ENCODE measurements at places on chromosomes 16 and 17.

DNA sequence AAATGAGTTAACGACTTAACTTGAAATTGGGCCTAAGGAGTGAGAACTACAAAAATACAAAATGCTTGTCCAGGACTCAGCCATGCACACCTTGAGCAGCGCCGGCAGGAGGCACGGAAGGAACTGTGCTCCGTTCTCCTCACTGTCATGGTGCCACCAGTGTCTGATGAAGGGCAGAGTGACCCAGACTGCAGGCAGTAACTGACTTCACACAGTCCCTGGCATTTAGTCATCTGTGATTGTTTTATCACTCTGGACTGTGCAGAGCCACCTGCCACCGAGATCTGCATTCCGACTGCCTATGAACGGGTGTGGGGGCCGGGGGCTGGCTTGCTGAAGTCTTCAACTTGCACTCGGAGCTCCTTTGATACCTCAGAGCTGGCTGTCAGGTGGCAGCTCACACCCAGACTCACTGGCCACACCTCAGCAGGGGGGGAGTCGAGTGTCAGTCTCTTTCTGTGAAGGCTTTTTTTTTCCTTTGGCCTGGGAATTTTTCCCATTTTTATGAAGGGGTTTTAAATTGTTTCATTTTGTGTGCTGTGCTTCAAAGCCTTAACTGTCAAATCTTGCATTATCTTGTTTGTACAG lies 20.2 kb upstream of the ENDOV start:
- DNase-seq, result no peak

- DNase-seq, result no peak
These were observed 19.8 kb upstream of the MPRIP start for GRCh38 chr17:17022456-17022855.

GRCh38 chr17:81650951-81651350 lies 5.4 kb downstream of the PDE6G start:
- no peak for DNase-seq

- DNase-seq, result no peak
These were observed 46.6 kb upstream of the KCNJ16 start for GRCh38 chr17:70028397-70028796.

DNA sequence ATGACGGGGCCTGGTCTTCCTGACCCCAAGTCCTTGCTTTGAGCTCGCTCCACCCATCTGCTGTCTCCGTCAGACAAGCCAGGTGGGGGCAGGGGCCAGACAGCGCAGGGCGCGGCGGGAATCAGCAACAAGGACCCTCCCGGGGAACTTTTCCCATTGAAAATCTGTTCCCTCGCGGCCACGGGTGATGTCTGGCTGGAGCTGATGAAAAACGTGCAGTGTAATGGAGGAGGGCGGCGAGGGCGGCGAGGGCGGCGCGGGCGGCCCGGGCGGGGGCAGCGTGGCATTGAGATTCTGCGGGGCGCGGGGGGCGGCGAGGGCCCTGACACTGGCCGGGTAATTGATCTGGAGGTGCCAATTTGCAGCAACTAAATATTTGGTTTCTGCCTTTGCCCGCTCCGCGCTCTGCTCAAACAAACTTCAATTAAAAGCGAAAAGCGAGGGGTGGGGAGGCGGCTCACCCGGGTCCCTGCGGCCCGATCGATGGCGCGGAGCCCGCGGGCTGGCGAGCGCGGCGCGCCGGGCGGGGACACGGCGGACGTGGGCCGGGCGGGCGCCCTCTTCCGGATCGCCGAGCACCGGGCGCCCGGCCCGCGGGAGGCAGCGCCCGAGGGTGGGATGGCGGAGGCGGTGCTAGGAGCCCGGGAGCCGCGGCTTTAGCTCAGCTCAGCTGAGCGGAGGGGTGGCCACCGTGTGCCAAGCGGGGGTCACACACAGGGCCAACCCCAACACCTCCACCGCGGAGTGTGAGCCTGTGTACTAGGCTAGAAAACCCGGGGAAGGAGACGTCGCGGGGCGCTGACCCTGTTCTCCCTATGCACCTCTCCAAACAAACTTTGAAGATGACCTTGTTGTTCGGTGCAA lies 32.4 kb downstream of the DCAKD start:
- DNase-seq, result peak; percentile 34

DNA sequence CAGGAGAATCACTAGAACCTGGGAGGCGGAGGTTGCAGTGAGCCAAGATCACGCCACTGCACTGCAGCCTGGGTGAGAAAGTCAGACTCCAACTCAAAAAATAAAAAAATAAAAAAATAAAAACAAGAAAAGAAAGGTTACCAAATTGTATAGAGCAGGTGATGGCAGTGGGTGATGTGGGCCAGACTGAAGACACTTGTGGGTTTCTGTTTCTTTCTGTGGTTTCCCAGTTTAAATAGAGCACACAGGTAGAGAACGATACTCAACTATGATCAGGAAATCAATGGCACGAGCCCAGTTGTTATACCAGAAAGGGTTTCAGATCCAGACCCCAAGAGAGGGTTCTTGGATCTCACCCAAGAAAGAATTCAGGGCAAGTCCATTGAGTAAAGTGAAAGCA lies 32.6 kb downstream of the NUBP1 start:
- no peak for DNase-seq

DNA sequence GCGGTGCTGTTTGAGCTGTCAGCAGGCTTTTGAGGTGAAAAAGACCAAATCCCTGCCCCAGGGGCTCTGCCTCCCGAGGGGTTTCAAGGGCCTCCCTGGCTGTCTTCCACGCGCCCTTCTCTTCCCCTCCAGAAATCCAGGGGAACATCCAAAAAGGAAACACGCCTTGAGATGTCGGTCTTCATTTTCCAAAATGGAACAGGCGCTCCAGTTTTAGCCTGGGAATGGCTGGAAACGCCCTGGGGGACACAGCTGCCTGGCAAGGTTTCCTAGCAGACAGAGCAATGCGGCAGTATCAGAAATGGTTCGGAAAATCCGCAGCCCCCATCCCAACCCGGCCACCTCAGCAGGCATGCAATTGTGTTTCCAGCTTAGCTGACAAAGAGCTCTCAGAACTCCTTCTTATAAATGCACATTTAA lies 16.6 kb upstream of the LITAF start:
- no peak for DNase-seq

DNA sequence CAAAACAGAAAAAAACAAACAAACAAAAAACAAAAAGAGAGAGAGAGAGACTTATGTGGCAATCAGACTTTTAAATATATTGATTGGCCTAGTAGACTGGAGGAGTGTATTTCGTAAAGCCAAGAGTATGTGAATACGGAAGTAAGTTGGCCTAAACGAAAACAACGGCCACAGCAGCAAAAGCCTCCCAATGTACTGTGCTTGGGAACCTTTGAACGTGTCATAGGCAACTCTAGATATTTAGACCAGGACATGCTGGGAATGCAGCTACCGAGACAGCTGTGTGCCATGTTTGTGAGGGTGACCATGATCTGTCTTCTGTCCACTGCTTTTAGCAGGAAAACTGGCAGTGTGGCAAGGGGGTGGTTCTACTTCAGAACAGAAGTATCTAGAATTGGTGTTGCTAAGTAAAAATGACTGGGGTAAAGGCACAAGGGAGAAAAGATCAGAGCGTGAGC lies 7.4 kb downstream of the MAF start:
- no peak for DNase-seq

DNA sequence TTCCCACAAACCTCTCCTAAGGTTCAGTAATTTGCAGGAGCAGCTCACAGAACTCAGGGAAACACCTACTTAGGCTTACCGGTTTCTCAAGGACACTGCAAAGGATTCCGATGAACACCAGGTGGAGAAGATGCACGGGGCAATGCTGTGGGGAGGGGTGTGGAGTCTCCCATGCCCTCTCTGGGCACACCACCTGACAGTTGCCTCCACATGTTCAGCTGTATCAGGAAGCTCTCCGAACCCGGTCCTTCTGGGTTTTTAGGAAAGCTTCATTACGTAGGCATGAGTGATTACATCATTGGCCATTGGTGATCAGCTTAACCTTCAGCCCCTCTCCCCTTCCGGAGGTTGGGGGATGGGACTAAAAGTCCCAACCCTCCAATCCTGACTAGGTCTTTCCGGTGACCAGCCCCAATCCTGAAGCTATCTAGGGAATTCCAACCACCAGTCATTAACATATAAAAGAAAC lies 21.6 kb downstream of the C17orf58 start:
- DNase-seq, result no peak

DNA sequence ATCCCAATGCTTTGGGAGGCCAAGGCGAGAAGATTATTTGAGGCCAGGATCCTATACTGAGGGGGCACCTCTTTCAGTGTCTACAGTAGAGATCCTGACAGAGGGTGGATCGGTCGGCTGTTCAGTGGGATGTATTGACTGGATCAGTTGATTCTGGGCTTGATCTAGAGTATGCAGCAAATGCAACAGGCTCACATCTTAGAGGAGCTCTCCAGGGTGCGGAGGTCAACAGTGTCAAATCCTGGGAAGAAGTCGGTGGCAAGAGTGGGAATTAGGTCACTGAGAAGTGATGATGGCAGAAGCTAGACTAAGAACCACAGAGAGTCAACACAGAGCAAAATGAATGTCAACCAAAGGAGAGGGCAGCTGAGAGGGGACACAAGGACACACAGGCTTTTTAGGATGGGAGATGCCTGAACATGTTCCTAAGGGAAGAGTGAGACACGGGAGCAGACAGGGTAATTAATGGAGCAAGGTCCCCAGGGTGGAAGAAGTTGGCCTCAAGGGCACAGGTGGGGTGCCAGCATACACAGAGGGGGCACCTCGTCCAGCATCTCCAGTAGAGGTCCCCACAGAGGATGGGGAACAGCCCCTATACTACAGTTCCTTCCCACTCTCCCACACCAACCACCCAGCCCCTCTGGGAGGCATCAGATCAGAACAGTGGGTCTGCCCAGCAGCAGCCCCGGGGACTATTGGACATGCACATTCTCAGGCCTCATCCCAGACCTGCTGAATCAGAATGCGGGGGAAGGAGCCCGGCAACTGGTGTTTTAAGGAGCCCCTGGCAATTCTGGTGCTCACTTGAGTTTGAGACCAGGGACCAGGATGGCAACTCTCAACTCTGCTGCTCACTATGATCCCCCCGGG lies 10.0 kb upstream of the CYTH1 start:
- no peak for DNase-seq

DNA sequence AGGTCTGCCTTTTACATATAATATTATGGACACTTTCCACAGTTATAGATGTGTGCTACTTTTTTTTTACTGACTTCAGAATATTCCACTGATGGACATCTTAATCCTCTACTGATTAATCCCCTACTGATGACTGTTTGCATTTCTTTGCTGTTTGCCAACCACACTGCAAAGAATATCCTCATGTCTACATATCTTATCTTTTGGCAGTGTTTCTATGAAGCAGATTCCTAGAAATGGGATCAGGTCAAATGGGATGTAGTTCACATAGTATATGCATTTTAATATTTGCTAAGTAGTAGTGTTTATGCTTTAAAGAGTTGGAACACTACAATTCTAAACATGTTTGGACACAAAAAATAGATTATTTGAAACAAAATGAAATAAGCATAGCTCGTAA lies 3.2 kb downstream of the CCL3 start:
- DNase-seq, result no peak

DNA sequence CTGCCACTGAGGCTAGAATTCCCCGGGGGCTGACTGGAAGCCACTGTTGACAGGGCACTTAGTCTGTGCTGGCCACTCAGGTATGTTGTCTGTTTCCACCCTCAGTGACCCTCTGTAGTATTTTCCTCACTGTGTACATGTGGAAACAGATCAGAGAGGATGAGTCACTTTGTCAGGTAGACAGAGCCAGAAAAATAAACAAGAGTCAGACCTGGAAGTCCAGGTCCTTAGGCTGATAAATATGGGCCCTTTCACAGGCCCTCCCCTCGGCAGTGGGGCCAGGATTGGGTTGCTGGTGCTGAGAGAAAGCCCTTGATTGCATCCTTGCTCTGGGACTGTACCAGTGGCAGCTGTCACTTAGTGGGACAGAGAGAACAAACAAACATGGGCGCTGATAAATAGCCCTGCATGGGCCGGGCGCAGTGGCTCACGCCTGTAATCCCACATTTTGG lies 21.3 kb downstream of the PGS1 start:
- no peak for DNase-seq

DNA sequence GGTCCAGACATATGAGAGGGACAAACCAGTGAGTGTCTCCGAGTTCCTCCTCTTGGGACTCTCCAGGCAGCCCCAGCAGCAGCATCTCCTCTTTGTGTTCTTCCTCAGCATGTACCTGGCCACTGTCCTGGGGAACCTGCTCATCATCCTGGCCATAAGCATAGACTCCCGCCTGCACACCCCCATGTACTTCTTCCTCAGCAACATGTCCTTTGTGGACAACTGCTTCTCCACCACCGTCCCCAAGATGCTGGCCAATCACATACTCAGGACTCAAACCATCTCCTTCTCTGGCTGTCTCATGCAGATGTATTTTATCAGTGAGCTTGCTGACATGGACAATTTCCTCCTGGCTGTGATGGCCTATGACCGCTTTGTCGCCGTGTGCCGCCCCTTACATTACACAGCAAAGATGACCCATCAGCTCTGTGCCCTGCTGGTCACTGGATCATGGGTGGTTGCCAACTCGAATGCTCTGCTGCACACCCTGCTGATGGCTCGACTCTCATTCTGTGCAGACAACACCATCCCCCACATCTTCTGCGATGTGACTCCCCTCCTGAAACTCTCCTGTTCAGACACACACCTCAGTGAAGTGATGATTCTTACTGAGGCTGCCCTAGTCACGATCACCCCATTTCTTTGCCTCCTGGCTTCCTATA lies 19.2 kb downstream of the ZNF200 start:
- no peak for DNase-seq

DNA sequence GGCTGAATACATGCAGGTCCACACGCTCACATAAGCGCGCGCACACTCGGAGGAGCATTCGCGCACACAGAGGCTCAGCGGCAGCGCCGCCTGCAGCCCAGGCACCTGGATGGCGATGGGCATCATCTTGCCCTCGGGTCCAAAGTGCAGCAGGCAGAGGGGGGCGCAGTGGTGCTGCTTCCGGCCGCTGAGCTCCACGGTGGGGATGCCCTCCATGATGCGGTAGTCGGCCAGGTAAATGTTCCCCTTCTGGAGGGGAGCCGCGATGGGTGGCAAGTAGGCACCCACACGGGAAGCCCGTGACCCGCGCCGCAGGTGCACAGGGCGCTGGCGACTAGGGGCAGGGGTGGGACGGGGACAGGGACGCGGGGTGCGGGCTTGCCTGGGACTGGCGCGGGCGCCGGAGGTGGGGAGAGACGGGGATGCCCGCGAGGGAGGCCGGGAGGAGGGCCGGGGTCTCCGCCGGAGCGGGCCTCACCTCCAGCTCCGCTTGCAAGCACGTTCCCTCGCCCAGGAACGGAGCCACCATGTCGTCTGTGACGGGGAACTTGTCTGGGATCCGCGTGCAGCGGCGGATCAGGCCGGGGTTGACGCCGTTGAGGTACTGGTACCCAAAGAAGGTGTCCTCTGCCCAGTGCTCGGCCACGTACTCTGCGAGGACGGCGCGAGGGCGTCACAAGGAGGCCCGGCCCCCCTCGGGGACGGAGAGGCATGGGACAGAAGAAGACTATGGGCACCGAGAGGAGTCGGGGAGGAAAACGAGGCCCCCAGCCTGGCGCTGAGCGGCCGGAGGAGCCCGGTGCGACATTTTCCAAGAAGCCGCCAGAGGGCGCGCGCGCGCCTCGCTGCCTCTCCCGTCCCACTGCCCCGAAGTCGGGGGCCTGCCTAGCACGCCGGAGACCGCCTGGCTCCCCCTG lies 8.0 kb downstream of the ALOX12B start:
- peak; percentile 87 for DNase-seq

GRCh38 chr17:77907497-77908461 lies 50.7 kb upstream of the TNRC6C start:
- DNase-seq, result no peak

- DNase-seq, result no peak
These were observed 8.2 kb upstream of the FOXN1 start for GRCh38 chr17:28497931-28498330.
